CD8-positive, alpha-beta memory T cell (primary cell): ENCODE measurements at places on chromosomes 3 and 15.

DNA sequence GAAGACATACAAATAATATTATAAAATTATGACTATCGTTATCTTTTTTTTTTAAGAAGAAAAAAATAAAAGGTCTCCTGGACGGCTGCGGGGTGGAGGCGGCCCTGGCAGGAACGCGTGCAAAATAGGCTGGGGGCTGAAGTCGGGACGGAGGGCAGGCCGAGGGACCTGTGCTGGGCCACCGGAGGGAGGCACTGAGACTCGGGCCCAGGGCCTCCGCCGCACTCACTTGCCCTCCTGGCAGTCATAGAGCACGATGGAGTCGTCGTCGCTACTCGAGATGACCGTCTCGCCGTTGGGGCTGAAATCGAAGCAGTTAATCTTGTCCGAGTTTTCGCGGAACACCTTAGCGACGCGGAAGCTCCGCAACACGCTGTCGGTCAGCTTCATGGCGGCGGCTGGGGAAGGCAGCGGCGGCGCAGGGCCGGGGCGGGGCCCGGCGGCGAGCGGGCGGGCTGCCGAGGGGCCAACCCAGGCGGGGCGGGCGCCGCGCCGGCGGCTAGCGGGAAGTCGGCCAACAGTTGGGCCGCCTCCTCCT is 408 bp downstream of the WDR82 start:
- H3K4me1 ChIP-seq, result peaks cover 55% of the 10 kb centered on the region
- no peaks in the 10 kb centered on the region for H3K27me3 ChIP-seq
- DNase-seq, result no peak
- H3K4me3 ChIP-seq, result peak overlapping the region; percentile 79
- no peaks in the 10 kb centered on the region for H3K36me3 ChIP-seq

DNA sequence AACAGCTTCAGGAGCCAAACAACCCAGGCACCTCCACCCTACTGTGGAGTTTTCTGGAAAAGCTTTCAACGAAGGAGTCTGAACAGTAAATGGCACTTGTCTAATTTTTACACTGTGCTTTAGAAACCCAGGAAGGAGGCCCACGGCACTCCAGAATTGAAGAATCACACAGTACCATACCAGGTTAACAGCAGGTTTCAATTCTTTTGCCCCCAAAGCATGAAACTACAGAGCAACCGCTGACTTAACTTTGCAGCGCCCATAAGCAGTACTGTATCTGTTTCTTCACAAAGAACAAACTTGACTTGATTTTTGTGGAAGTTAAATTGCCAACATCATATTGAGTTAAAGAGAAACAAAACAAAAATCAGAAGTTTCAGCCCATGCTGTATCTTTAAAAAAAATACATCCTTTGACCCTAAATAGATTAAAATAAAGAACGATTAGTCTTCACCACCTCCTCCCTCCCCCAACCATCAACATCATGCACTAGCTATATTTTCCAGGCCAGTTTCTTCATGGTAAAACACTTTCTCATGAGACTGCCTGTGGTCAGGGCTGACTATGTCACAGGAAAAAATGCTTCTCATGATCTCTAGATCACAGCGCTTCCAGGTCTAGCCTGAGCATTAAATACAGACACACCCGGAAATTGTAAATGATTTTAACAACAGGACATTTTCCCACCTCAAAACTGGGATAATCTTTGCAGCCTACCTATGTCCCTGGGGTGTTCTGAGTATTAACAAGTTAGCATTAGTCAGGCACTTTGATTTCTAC is 456.3 kb downstream of the FOXP1 start:
- peaks cover 57% of the 10 kb centered on the region for H3K4me1 ChIP-seq
- H3K4me3 ChIP-seq, result peak overlapping the region; percentile 61
- H3K27ac ChIP-seq, result no peak overlapping the region
- DNase-seq, result no peak
- no peaks in the 10 kb centered on the region for H3K27me3 ChIP-seq

GRCh38 chr3:106068381-106068780 is 199.6 kb upstream of the CBLB start:
- H3K4me1 ChIP-seq, result peaks cover 7% of the 10 kb centered on the region
- no peak overlapping the region for H3K4me3 ChIP-seq
- no peaks in the 10 kb centered on the region for H3K36me3 ChIP-seq
- H3K27me3 ChIP-seq, result no peaks in the 10 kb centered on the region

GRCh38 chr15:80081390-80081789 is 21.9 kb downstream of the ZFAND6 start:
- peaks cover 4% of the 10 kb centered on the region for H3K36me3 ChIP-seq
- no peaks in the 10 kb centered on the region for H3K27me3 ChIP-seq
- H3K4me1 ChIP-seq, result peaks cover 17% of the 10 kb centered on the region
- DNase-seq, result no peak
- H3K4me3 ChIP-seq, result no peak overlapping the region
- no peak overlapping the region for H3K27ac ChIP-seq

DNA sequence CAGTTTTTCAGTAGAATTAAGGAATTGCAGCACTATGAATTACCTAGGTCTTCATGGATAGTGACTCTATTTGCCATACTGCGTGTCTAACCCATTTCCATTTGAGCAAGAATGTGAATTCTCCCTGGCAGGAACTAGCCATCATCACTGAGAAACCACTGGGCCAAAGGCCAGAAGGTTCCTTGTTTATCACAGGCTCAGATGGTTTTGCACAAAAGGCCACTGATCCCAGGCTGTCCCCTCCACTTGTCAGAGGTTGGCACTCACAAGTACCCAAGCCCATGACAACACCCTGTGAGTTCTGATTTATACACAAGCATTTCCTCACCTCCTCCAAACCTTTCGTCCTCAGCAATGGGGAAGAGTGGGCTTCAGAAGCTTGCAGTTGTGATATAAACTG is 131.8 kb downstream of the FOXB1 start:
- no peaks in the 10 kb centered on the region for H3K27me3 ChIP-seq
- DNase-seq, result no peak

DNA sequence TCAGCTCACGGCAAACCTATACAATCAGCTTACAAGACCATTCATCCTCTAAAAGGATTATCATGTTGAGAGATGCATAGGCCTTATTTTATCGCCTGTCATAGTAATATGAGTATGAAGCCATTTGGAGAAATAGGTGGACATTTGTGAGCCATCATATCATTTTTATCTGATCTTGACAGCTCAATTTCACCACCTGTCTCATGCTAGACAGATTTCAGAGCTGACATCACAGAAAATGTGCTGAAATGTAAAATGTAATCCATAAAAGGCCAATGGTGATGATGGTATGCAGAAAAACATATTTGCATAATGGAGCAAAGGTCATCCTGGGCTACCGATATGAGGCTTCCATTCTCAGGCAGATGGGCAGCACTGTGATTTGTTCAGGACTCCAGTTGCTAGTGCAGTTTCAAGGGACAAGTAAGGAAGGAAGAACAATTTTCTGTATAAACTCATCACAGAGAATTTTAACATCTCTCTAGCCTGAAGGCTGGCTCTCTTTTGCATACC is 221.5 kb downstream of the ULK4 start:
- H3K4me1 ChIP-seq, result no peaks in the 10 kb centered on the region
- DNase-seq, result no peak
- H3K4me3 ChIP-seq, result no peak overlapping the region

- no peaks in the 10 kb centered on the region for H3K4me1 ChIP-seq
- no peak overlapping the region for H3K27ac ChIP-seq
- peaks cover 4% of the 10 kb centered on the region for H3K36me3 ChIP-seq
- H3K27me3 ChIP-seq, result no peaks in the 10 kb centered on the region
- H3K4me3 ChIP-seq, result no peak overlapping the region
These were observed 129.8 kb downstream of the SLC25A26 start for GRCh38 chr3:66350601-66351000.

DNA sequence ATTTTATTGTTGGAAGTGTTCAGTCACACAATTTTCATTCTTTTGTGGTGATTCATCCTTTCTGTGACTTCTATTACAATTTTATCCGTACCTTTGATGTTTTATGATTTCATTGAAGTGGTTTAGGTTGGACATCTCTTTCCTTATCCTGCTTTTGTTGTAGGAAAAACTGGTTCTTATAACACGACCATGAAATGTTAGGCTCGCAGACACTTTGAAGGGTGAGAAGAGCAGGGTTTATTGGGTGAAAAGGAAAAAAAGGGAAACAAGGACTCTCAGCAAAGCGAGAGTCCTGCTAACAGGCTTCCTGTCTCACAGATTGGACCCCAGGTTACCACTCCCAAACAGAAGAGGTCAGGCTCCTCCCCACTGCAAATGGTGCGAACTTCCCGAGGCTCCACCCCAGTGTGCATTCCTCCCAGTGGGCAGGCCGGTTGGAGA is 257.4 kb downstream of the STXBP5L start:
- no peaks in the 10 kb centered on the region for H3K27me3 ChIP-seq
- H3K27ac ChIP-seq, result no peak overlapping the region
- DNase-seq, result no peak
- no peaks in the 10 kb centered on the region for H3K4me1 ChIP-seq
- no peaks in the 10 kb centered on the region for H3K36me3 ChIP-seq
- no peak overlapping the region for H3K4me3 ChIP-seq

GRCh38 chr3:129254536-129255230 is 5.3 kb downstream of the COPG1 start:
- peaks cover 55% of the 10 kb centered on the region for H3K36me3 ChIP-seq
- DNase-seq, result no peak
- H3K27me3 ChIP-seq, result no peaks in the 10 kb centered on the region
- H3K4me1 ChIP-seq, result peaks cover 10% of the 10 kb centered on the region

DNA sequence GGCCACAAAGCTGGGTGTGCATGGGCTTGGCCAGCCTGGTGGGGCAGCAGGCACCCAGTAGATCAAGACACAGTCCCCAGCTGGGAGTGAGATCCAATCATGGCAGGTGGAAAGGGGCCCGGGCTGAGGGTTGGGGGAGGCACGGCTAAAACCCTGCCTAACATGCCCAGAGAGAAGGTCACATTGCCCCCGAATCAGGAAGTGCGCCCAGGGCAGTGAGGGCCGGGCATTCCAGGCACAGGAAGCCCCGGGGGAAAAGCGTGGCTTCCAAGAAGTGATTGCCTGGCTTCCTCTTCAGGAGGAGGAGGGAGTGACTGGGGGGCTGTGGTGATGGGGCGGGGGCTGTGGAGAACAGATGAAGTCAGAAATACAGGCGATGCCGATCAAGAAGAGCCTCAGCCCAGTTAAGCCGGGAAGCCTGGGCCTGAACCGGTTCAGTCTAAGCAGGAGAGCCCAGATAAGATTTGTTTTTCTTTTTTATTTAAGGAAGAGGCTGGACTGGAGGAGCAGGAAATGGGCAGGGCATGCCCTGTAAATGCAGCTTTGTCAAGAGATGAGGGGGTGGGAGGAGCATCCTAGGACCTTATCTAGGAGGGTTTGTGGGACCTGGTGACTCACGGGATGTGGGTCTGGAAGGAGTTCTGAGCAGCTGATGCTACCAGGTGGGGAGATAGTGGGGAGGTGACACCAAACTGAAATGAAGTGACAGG is 83.9 kb downstream of the CHSY1 start:
- peaks cover 17% of the 10 kb centered on the region for H3K4me1 ChIP-seq
- no peaks in the 10 kb centered on the region for H3K27me3 ChIP-seq
- H3K27ac ChIP-seq, result peak overlapping the region; percentile 51
- DNase-seq, result no peak
- no peak overlapping the region for H3K4me3 ChIP-seq
- H3K36me3 ChIP-seq, result no peaks in the 10 kb centered on the region

- no peak overlapping the region for H3K4me3 ChIP-seq
- no peak for DNase-seq
These were observed 9.6 kb upstream of the RCCD1 start for GRCh38 chr15:90945091-90945490.

DNA sequence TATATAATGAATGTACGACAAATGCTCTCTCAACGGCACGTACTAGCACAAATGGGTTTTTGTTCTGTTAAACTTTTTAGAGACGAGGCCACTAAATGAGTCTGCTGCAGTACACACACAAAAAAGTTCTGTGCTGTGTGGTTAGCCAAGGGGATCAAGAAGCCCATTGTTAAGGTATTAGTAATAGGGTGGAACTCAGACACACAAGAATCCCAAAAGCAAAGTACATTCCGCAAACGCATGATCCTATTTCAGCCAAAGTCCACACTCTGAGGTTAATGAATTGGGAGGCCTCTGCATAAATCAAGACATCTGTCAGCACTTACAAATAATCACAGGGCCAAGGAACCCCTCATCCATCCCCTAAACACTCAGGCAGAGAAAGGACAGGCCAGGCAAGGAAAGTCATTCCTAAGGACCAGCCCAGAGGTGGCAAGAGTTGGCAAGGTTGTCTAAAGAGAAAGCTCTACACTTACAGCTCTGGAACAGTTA is 12.1 kb downstream of the OSBPL10 start:
- no peak overlapping the region for H3K4me3 ChIP-seq
- no peaks in the 10 kb centered on the region for H3K27me3 ChIP-seq
- DNase-seq, result no peak

DNA sequence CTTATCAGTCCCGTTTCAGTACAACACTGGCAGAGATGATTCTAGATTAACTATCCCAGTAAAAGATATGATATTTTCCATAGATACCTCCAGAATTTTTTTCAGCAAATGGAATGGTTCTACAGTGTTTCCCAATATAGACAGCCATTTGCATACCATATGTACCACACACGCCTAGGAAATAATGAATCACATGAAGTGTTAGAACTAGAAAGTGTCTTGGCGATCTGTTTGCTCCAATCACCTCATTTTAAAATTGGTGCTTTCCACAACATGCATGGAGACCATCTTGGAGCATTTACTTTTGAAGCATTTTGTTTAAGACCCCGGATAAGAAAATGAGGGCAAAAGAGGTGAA is 2.0 kb downstream of the C2CD4A start:
- peaks cover 7% of the 10 kb centered on the region for H3K4me1 ChIP-seq
- no peak overlapping the region for H3K27ac ChIP-seq
- DNase-seq, result no peak
- peaks cover 4% of the 10 kb centered on the region for H3K27me3 ChIP-seq

- H3K27me3 ChIP-seq, result no peaks in the 10 kb centered on the region
- no peak for DNase-seq
- H3K4me3 ChIP-seq, result no peak overlapping the region
- H3K4me1 ChIP-seq, result no peaks in the 10 kb centered on the region
- H3K27ac ChIP-seq, result no peak overlapping the region
These were observed 104.9 kb downstream of the AQP9 start for GRCh38 chr15:58243070-58243469.
